Ureter (tissue), 1 donor: ENCODE measurements at places on chromosomes 1 and 21. TPM values are rescaled to one million over a fixed set of nuclear protein-coding genes. Genes with fewer than 3 reads are reported as not detected.

GRCh38 chr1:219159946-219160645 is 13.6 kb upstream of the LYPLAL1 start:
- peak; percentile 48 for DNase-seq

DNA sequence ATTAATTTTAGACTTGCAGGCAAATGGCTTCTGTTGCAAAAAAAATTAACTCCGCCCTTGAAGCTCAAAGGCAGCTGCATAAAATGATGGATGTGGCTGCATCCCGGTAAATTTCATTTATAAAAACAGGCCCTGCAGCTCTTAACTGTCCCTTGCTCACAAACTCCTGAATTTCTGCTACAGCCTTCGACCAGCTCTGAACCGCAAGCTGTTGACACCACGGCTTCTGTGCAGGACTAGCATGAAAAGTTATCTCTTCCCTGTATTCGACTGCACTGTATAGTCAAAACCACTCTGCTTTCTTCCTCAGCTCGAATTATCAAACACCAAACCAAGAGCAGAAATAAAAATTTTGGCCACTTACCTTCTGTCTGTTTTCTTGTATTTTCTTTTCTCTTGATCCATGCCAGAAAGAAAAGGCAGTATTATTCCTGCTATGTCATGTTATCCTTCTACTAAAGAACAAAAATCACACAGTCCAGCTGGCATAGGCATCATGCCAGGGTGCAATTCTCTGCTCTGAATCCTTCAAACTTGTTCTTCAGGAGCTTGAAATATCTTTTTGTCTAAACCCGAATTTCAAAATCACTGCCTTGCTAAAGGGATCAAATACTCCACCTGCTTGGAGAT is 195.5 kb upstream of the NCAM2 start:
- no peak for DNase-seq

The OXCT2 gene
- 1.1 TPM for total RNA-seq

The TRIM67 gene
- total RNA-seq, result not detected

The ERVH48-1 gene
- not detected for total RNA-seq

The SYPL2 gene
- total RNA-seq, result 2.0 TPM

The FRRS1 gene
- total RNA-seq, result 16.3 TPM

DNA sequence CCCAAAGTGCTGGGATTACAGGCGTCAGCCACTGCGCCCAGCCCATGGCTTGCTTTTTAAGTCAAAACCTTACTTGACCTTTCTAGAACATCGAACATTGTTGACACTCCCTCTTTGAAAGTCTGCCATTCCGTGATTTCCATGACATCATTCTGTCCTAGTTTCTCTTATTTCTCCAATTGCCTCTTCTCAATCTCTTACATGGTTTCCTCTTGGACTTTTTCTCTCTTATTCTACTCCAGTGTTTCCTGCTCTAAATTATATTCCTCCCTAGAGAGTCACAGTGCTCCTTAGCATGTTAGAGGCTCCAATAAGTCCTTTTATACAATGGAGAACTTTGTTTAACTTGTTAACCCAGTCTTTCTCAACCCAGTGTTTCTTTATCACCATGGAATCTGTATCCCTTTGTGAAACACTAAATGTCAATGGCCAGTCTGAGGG is 25.5 kb downstream of the JAM2 start:
- DNase-seq, result no peak

The MRPS6 gene
- total RNA-seq, result 43.5 TPM

DNA sequence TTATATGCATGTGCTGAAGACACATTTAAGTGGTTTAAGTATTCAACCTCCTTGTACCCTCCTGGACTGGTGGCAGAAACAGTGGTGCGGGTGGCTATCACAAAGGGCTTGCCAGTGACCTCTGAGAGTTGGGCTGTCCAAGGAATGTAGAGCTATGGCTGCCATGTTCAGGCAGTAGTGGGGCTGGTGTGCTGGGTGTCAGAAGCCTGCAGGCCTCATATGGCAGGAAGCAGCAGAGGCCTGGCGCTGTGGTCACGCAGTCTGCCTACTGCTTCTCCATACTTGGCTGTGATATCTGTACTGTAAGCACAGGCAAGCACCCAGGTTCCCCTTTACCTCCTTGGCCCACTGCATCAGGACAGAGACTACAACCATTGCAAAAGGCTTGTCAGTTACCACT is 870.0 kb downstream of the LRRIQ3 start:
- no peak for DNase-seq

DNA sequence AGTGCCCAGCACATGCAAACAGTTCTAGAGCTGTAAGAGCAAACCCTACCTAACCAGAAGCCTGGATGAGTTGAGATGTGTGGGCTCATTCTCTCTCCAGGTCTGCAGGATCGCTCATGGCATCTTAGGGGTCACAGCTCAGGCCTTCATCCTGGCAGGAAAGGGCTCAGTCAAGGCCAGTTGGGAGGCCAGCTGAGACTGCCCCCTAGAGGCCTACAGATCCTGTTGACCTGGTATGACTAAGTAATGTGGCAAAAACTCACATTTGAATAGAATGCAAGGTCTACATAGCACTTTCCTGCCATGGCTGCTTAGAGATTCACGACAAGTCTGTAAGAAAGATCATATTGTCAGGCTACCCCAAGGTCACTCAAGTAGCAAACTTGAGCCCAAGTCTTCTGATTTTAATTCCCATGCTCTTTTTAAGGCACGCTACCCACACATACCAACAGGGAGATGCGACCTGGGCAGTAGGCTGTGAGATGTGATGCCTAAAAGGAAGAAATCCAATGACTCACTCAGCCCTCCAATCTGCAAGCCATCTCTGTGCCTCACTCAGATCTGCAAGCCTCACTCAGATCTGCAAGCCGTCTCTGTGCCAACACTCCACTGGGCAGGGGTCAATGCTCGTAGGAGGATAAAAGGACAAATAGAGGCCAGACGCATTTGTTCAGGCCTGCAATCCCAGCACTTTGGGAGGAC is 5.1 kb upstream of the CAPN8 start:
- no peak for DNase-seq

GRCh38 chr1:168114845-168115244 is 21.9 kb downstream of the GPR161 start:
- no peak for DNase-seq

- DNase-seq, result no peak
Observed at GRCh38 chr21:42350318-42350910, 380 bp downstream of the TFF2 start.

- DNase-seq, result no peak
Observed at GRCh38 chr1:180230416-180230790, 339 bp downstream of the LHX4 start.

The UBE2U gene
- total RNA-seq, result not detected

DNA sequence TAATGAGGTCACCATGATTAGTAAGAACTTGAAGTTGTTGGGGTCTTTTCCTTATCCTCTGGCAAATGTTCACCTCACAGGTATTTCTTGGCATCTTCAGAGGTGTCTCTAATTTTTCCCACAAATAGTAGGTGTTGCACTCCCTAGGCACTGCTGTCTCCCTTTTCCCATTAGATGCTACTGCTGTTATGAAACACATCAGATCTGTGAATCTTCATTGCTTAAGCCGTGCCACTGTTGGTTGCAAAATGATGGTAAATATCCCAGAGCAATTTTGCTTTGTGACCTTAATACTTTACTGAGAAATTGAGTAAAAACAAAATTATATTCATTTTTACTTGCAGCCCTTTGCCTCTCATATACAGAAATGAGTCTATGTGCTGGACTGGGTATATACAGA is 169.6 kb downstream of the KCNK2 start:
- no peak for DNase-seq
